ENCODE measurements at places on chromosomes 6 and 20.

DNA sequence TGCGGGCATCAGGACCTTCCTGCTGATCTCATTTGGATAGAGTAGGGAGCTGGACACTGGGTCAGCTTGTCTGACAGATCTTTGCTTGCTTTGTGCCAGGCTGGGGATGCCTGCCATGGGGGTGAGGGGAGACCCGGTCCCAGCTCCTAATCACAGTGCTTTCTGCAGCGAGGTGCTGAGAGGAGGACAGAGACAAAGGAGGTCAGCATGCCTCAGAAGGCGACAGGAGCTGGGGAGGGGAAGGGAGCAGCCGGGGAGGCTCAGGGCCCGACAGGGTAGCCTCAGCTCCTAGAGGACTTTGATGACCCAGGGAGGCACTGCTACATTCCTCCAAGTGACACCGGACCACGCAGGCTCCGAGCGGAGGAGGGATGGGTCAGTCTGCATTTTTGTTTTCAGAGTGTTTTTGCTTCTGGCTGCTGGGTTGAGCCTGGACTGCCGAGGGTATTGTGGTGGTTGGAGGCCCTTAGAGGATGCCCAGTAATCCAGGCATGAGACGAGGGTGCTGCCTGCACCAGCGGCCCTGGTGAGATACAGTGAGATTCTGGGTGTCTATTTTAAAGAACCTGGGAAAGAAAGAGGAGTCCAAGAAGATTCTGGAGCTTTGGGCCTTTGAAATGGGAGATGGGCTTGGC is 7.8 kb downstream of the RBM38 start:
- DNase-seq = no peak

DNA sequence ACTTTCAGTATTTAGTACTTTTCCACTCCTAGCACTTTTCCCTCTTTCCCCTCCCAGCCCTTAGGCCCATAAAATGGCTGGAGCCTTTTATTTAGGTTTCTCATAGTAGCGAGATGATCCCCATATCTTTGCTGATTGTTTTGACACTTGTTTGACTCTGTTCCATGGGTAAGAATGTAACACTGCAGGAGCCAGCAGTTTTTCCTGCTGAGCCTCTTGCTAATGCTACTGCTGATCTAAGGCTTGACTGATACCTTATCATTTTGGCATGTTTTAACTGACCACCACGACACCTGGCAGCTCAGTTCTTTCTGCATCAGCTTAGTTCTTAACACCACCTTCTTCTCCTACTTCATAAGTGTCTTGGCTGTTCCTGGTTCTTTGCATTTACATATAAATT is 29.6 kb downstream of the ZKSCAN8 start:
- no peak for DNase-seq

- DNase-seq = no peak
These were observed 589.8 kb downstream of the RNF144B start for GRCh38 chr6:18976966-18977365.

DNA sequence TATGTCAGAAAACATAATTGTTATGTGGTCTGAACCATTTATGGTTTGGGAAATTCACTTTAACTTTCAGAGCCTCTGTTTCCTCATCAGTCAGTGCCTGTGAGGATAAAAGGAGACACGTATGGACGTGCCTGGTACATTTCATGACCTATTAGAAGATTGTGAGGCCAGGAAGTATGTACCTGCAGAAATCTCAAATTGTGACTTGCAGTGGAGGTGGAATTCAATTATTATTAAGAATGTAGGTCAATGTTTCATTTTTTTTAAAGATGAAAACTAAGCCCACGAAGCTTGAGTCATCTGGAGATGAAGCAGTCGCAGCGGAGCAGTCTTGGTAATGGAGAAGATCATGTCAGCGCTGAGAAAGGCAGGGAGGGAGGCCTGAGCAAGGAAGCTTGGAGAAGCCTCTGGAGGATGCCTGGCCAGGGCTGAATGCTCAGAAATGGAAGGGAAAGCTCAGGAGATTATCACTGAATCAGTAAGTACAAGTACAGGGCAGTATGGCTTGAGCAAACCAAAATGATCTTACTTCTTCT is 3.9 kb upstream of the DSE start:
- DNase-seq = no peak

- DNase-seq = no peak
These were observed at the start of gene TREM2 for GRCh38 chr6:41162687-41163418. Gene TREM2, minus strand, starts transcription at chr6:41163116. Its CDS starts 34 bp downstream, at chr6:41163082.

All from left ventricle myocardium inferior (tissue), 1 donor.